ENCODE measurements at places on chromosomes 4 and X.

- DNase-seq: no peak
Observed at GRCh38 chr4:48307528-48307927, 33.8 kb upstream of the SLAIN2 start.

DNA sequence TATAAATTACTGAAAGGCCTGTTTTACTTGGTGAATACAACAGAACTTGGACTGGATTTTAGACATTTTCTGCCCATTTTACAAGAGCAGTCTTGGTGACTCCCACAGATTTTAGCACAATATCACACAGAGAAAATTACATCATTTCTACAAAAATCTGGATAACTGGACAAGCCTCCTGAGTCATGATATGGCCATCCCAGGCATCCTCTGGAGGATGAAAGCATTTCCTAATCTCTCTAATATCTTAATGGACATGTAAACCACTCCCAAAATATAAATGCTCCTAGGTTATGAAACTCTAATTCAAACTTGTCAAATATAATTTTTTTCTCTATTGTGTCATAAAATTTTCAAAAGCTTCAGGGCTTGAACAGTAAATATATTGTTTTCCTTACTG, 1170.8 kb upstream of the PCDH7 start:
- no peak for DNase-seq

GRCh38 chrX:73127700-73128241, 48.5 kb upstream of the PABPC1L2A start:
- no peak for DNase-seq

- no peak for DNase-seq
Observed at GRCh38 chrX:47846040-47846439, 9.3 kb downstream of the ZNF81 start.

DNA sequence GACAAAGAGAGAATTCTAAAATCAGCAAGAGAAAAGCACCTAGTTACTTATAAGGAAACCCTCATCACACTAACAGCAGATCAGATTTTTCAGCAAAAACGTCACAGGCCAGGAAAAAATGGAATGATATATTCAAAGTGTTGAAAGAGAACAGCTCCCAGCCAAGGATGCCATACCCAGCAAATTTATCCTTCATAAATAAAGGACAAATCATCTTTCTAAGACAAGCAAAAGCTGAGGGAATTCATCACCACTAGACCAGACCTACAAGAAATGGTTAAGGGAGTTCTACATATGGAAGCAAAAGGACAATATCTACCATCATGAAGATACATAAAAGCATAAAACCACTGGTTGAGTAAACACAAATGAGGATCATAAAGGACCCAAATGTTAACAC, 53.6 kb downstream of the MANBA start:
- no peak for DNase-seq

DNA sequence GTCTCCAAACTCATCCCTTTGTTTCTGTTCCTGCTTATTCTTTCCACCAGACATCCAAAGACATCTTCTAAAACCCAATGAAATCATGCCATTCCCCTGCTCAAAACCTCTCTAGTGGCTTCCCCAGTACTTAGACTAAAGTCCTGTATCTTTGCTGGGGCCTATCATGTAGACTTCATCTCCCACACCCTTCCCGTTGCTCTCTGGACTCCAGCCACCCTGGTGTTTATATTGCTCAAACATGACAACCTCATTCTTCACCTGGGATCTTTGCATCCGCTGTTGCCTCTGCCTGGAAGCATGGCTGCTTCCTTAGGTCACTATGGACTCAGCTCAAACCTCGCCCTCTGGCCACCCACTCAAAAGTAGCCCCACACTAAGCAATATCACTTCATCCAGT, 23.7 kb downstream of the TBC1D1 start:
- no peak for DNase-seq

DNA sequence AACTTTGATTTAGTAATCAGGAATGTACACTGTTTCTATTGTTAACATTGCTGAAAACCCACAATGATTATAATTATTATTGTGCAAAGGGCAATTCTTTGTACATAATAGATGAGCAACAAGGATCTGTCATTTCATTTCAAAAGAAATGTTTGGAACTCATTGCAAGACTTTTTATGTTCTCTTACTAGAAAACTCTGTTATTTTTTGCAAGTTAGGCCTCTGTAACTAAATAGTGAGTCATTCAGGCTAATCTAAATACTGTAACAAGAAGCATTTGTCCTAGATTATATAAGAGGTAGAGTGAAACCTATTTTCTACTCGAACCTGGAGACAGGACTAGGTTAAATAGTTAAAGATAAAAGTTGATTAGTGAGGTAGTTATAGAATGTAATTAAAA, 93.2 kb upstream of the FAM47B start:
- DNase-seq: no peak

GRCh38 chrX:96861661-96862060, 22.0 kb upstream of the RPA4 start:
- DNase-seq: no peak

DNA sequence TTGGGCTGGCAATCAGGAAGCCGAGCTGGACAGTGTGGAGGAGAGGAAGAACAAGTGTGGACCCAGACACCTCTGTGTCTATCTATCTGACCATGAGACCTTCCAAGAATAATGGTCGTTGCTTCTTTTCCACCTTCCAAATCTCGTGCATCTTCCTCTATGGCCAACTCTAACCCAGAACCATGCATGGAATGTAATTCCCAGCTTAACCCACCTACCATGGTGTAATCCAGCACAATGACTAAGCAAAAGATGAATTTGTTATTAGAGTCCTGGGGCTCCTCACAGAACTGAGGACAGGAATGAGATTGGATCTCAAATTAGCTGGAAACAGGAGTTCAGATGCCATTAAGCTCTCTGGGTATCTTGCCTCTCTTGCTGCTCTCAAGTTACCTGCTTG, 17.4 kb upstream of the TMEM184C start:
- DNase-seq: no peak

- DNase-seq: peak; percentile 10
Observed at GRCh38 chrX:45849261-45849862, 648.7 kb upstream of the DIPK2B start.

GRCh38 chr4:73741750-73742489, 1.6 kb downstream of the CXCL8 start:
- no peak for DNase-seq

All from NCI-H1417 treated with DMSO at 0.1 percent for 48 hours (cell line).